Amniotic stem cell (primary cell): ENCODE measurements at places on chromosomes 6 and 20.
A peak's percentile ranks its signal among the peaks of the same experiment; 100 is the strongest.

DNA sequence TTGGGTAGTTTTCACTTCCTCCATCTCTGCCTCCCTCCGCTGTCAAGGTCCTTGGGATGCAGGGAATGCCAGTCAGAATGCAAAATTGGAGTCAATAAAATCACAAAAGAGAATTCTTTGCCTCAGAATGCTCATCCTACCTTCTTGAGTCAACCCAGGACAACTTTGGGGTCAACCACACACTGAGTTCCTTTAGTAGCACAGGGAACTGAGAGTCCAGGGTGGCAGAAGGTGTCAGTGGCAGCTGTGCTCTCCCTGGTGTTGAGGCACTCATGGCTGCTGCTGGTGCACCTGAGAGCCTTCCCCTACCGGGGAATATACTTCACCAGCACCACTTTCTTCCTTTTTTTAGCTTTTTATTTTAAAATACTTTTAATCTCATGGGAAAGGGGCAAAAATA, 829 bp upstream of the NOTCH4 start:
- DNase-seq = no peak

DNA sequence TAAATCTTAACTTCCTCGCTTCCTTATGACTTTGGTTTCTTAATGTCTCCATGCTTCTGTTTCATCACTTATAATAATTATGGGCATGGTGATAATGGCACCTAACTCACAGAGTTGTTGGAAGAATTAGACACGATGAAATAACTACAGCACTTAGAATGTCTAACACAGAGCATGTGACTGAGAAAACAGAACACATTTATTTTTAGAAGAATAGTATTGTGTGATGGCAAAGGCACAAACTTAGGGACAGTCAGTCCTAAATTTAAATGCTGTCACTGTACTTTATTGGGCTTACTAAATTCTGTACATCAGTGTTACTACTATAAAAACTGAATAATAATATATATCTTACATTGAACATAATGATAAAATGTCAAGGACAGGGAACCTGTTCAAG, 391.1 kb upstream of the JAG1 start:
- DNase-seq = no peak

DNA sequence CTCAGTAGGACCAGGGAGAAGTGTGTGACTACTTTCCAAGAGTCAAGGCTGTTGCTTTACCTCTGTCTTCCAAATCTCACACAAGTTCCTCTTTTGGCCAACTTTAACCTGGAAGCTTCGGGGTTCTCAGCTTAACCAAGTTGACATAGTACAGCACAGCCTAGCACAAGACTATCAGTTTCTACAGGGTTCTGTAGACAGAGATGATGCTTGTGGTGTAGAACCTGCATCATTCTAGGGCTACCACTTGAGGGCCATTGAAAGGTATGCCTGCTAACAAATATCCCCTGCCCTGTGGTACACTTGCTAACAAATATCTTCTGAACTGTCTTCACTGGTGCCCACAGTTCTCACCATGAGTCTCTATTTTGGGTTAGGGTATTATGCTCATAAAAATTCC, 62.0 kb upstream of the MAP3K7 start:
- no peak for DNase-seq

DNA sequence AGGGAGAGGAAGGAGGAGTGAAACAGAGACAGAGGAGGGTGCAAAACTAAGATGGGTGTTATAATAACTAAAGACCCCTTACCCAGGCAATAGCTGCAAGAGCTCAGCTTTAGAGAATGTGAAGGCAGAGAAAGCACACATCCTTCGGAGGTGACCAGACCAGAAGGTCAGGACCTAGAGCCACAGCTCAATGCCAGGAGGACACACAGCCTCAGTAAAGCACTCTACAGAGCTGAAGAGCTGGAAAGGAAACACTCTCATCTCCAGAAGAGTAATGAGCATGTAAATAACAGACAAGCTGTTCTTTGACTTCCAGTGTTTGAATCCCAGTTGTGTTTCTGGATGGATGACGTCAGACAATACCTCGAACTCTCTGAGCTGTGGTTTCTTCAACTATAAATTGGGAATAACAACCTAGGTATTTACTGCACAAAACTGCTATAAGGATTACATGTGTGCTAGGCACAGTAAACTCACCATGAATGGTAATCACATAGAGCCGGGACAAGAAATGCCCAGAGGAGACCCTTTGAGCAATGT, 63.2 kb downstream of the MAP3K5 start:
- DNase-seq = no peak

GRCh38 chr6:160979061-160979708, 12.4 kb upstream of the MAP3K4 start:
- no peak for DNase-seq

DNA sequence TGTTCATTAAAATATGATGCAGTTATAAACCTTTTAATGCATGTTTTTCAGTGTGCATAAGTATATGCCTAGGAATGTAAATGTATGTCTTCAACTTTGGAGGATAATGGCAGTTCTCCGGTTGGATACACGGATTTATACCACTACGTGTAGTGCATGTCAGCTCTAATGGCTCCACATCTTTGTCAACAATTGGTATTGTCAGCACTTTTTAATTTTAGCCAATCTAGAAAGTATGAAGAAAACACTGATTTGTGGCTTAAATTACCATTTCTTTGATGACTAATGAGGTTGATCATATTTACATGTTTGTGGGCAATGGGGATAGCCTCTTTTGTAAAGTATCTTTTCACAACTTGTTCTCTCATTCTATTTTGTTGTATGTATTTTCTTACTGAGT, 10.9 kb upstream of the RAB32 start:
- DNase-seq = no peak

GRCh38 chr6:142313284-142313683, 11.5 kb downstream of the ADGRG6 start:
- no peak for DNase-seq

DNA sequence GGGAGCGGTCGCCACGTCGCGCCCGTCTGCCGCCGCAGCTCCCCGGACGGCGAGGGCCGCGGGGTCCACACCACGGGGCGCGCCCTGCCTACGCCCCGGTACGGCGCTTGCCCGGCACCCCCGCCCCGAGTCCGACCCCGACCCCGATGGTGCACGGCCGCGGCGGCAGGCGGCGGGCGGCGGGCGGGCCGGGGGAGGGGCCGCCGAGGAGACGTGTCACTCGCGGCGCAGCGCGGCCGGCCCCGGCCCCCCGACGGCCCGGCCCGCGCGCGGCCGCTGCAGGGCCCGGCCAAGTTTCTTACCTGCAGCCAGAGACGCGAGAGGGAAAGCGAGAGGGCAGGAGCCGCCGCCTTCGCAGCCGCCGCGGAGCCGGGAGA, 328 bp downstream of the RRBP1 start:
- DNase-seq = no peak

- no peak for DNase-seq
Measured at GRCh38 chr6:6614096-6614982, 25.8 kb downstream of the LY86 start.

- no peak for DNase-seq
Measured at GRCh38 chr6:54491431-54491830, 183.2 kb downstream of the TINAG start.

GRCh38 chr6:110140650-110141049, 38.8 kb downstream of the WASF1 start:
- DNase-seq = no peak

DNA sequence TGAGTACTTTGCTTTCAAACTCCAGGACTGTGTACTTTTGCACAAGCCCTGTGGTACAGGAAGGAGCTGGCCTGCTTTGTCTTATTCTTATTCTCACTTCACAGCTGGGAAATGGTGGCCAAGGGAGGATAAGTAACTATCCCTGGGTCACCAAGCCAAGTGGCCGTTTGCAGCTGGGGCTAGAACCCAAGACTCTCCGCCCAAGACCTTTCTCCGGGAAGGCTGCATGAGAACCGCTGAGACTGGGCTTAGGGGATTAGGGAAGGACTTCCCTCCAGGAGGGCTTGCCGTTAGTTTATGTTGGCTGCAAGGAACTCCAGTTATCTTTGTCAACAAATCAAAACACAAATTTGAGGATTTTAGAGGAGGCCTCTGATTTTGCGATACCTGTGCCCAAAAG, 343.2 kb upstream of the RNF24 start:
- no peak for DNase-seq

DNA sequence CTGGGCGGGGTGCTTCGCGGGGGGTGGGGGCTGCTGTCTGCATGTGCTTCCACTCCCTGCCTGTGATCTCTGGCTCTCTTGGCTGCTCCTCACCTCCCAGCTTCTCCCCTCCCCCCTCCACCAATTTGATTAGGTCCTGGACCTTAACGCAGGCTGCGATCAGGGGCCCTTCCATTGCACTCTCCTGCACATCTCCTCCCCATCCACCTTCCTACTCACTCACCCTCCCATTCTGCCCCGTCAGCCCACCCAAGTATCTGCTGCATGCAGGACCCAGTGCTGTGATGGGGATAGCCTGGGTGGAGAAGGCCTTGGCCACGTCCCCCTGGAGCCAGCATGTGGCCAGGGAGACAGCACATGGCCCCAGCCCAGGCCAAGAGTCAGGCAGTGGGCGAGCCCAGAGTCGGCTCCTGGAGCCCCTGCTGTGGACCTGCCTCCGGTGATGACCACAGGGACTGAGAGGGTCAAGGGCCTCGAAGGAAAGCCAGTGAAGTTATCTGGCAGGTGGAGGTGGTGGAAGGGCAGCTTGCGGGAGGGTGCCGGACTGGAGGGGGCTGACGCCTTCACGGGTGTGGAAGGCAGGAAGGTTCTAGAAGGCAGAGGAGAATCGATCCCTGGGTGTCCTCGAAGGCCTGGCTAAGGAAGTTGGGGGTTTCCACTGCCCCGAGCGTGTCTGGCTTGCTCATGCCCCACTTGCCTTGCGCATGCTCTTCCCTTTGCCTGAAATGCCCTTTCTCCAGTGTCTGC, 40.7 kb downstream of the SRC start:
- no peak for DNase-seq

DNA sequence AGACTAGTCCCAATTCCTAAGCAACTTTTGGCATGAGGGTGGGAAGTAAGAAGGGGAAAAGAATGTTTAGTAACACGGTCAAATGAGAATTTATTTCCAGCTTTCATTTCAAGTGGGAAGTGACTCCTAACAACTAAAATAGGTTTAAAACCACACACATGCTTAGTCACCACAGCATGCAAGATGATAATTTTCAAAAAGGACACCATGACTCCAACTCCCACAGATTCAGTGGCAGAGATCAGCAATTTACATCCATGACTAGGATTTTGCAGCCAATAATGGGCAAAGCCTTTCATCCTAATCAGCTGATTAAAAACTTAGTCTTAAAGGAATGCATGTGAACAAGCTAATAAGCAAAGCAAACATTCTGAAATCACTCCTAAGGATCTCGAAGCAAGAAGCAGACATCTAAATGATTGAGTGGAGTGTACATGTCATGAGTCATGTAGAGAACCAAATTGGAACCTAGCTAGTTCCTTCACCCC, 48.1 kb upstream of the GCLC start:
- DNase-seq = no peak

DNA sequence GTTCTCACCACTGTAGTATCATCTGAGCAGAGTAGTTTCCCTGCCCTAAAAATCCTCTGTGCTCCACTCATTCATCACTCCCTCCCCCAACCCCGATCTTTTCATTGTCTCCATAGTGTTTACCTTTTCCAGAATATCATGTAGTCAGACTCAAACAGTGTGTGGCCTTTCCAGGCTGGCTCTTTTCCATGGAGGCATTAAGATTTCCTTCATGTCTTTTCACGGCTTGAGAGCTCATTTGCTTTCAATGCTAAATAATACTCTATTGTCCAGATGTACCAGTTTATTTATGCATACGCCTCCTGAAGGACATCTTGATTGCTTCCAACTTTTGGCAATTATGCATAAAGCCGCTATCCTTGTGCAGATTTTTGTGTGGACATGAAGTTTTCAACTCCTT, 235.8 kb downstream of the PHACTR1 start:
- no peak for DNase-seq

DNA sequence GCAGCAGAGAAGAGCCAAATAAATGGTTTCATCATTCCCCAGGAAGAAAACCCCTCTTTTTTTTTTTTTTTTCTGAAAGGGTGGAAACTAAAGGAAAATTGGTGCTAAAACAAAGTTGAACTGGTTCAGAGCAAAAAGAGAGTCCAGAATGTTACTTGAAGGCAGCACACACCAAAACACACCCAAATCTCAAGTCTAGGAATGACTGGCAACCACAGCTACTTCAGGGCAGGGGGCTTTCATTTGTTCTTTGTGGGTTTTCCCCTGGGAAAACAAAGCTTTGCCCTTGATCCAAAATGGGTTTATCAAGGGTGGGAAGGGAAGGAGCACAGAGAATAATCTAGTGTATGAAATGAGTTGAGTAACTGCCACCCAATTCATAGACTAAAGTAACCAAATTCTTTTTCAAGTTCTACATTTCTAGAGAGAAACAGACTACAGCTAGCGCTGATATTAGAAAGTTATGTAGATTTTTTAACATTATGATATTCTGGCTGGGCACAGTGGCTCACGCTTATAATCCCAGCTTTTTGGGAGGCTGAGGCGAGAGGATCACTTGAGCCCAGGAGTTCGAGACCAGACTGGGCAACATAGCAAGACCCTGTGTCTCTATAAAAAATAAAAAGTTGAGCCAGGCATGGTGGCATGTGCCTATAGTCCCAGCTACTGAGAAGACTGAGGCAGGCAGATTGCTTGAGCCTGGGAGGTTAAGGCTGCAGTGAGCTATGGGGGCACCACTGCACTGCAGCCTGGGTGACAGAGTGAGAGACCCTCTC, 119.8 kb downstream of the NFATC2 start:
- DNase-seq = no peak

GRCh38 chr6:36928547-36928918, 26.0 kb upstream of the PI16 start:
- no peak for DNase-seq

DNA sequence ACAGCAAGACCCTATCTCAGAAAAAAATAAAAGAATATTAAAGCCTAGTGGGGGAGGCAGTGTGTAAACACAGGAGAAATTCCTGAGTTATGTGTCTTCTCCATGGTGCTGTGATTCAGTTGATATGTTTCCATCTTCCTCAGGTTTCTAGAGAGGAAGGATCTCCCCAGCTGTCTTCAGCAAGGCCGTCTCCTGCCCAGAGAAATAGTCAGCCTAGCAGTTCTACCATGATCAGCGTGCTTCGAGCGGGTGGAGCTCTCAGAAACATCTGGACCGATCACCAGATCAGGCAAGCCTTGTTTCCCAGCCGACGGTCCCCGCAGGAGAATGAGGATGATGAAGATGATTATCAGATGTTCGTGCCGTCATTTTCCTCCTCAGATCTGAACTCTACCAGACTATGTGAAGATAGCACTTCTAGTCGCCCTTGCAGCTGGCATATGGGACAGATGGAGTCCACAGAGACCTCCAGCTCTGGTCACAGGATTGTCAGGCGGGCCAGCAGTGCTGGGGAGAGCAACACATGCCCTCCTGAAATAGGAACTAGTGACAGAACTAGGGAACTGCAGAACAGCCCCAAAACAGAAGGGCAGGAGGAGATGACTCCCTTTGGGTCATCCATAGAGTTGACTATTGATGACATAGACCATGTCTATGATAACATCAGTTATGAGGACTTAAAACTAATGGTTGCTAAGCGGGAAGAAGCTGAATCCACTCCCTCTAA, 34.9 kb upstream of the MTHFD1L start:
- DNase-seq = peak; percentile 3
